Kidney epithelial cell (primary cell): ENCODE measurements at places on chromosomes 12 and 14. TPM values are rescaled to one million over a fixed set of nuclear protein-coding genes. Genes with fewer than 3 reads are reported as not detected.

DNA sequence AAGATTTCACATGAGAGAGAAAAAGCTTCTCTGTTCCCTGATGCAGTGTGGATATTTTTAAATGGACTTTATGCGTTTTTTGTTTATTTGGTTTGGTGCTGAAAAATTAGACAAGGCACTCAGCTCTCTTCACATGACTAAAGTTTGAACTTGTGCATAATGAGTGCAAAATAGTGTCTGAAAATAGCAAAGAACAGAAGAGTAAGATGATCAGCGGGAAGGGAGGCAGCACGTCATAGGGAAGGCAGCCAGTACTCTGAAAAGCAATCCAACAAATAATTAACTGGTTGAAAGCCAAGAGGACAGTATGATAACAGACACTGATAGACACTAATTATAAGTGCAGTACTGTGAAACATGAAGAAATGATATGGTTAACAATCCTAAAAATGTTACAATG is 46.6 kb upstream of the CDKN3 start:
- DNase-seq: no peak

- no peak for DNase-seq
Observed at GRCh38 chr12:103462675-103463074, 33.1 kb downstream of the C12orf42 start.

- no peak for DNase-seq
Observed at GRCh38 chr14:29743531-29743930, 184.1 kb downstream of the PRKD1 start.

Gene P2RX7
- 0.29 and 0.96 TPM in 2 replicates for total RNA-seq

GRCh38 chr12:127435439-127435838 is 831.5 kb upstream of the TMEM132C start:
- no peak for DNase-seq

Gene SMIM41
- 0.34 TPM in 1 of 2 replicates, not detected in the other for total RNA-seq

DNA sequence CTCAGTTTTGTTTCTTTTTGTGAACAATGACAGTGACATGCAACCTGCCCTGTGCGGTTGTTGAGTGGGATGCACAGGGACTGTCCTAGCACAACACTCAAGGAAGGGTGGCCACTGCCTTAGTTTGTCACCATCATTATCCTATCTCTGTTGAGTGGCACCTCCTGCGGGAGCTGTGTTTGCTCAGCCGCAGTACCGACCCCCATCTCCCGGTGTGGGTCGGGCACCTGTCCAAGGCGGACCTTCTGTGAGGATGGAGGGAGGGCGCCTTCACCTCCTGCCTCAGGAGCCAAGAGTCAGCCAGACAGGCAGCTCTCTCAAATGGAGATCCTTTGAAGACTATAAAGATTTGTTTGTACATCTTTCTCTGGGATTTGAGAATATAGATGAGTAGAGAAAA is 142.1 kb downstream of the TSPAN9 start:
- no peak for DNase-seq

- DNase-seq: no peak
Observed at GRCh38 chr12:1022032-1022970, 31.3 kb downstream of the ERC1 start.

DNA sequence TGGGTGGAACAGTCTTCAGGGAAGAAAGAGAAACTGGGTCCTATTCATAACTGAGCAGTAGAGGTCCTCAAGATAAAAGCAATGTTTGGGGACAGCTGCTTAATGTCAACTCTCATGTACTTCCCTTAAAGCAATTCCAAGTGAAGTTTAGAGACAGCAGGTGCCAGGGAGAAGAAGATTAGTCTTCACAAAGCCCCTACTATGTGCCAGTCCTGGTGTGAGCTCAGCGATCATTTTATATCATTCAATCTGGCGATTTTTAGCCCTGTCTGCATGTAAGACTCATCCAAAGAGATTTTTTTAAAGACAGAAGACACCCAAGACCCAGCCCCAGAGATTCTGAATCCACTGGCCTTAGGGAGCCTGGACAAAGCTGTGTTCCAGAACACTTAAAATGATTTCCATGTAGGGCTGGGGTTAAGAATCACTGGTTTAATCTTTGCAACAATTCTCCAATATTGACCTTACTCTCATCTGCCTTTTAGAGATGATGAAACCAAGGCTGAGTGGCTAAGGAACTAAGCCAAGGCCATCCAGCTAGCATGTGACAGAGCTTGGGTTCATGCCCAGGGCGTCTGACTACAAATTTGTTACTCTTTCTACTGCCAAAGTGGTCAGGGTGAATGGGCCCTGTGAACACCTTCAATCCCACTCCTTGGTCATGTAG is 404.5 kb upstream of the TBX3 start:
- no peak for DNase-seq

Gene NPFF
- 3.0 TPM in 1 of 2 replicates, not detected in the other for total RNA-seq

- DNase-seq: no peak
Observed at GRCh38 chr12:119328111-119328510, 6.4 kb upstream of the CCDC60 start.

DNA sequence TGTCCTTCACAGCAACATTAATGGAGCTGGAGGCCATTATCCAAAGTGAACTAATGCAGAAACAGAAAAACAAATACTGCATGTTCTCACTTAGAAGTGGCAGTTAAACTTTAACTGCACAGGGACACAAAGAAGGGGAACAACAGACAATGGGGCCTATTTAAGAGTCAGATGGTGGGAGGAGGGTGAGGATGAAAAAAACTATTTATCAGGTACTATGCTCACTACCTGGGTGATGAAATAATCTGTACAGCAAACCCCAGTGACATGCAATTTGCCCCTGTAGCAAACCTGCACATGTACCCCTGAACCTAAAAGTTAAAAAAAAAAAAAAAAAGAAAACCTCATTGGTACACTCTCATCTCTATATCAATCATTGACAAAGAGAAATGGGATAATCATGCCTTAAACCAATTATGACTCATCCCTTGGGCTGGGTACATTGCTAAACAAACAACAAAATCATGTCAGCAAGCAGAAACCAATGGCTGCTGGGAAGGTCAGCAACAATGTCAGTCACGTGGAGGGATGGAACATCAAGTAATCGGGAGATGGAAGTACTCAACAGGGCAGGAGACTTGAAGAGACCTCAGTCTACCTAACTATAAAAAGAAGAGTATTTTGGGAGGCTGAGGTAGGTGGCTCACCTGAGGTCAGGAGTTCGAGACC is 479.2 kb downstream of the RMST start:
- DNase-seq: no peak

GRCh38 chr12:93223440-93224426 is 154.0 kb upstream of the NUDT4 start:
- DNase-seq: no peak

- DNase-seq: no peak
Observed at GRCh38 chr14:99687284-99688209, 3.4 kb downstream of the CYP46A1 start.

- DNase-seq: no peak
Observed at GRCh38 chr14:96660123-96660522, 137.1 kb upstream of the VRK1 start.

GRCh38 chr12:55852740-55853139 is 10.0 kb upstream of the MMP19 start:
- no peak for DNase-seq

DNA sequence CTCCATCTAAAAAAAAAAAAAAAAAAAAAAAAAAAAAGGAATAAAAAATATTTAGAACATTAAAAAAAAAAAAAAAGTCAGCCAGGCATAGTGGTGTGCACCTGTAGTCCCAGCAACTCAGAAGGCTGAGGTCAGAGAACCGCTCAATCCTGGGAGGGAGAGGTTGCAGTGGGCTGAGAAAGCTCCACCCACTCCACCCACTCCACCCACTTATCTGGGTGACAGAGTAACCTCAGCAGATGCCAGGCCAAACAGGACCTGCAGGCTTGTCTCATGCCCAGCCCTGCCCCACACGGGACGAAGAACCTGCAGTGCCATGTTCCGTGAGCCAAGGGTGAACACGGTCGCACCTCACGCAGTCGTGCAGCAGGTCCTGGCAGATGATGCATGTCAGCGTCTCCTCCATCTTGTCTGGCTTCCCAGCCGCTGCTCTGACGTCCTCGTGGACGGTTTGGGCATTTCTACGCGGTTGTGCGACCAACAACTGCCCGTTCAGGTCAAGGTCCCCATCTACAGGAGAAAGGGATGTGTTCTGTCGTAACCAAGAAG is 28.6 kb downstream of the CHFR start:
- no peak for DNase-seq

DNA sequence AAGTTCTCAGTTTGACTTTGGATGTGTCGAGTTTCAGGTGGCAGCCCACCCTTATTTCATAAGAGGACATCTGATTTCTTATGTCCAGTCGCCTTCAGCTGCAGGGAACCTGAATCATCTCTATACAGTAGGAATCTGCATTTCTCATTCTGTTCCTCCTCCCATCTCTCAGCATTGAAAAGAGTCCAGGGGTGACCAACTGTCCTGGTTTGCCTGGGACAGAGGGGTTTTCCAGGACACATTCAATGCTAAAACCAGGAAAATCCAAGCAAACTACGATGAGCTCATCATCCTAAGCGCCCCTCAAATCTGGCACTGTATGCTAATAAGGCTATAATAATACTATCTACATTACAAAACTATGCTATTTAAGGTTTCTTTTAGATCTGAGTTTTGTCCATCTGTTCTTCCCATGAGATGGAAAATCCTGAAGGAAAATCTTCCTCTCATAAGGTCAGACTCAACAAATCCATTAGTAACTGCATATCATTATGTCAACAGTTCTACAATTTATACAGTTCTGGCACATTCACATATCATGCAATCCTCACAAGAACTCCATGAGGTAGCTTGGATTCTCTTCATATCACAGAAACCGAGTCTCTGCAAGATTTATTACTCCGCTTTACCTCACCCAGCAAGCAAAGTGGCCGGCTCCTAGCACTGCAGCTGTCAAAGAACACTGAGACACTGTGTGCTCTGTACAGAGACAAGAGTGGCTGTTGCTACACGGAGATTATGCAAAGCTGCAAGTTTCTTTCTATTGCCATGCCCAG is 15.6 kb upstream of the CALM1 start:
- no peak for DNase-seq

- no peak for DNase-seq
Observed at GRCh38 chr12:105349138-105349537, 18.6 kb downstream of the C12orf75 start.

DNA sequence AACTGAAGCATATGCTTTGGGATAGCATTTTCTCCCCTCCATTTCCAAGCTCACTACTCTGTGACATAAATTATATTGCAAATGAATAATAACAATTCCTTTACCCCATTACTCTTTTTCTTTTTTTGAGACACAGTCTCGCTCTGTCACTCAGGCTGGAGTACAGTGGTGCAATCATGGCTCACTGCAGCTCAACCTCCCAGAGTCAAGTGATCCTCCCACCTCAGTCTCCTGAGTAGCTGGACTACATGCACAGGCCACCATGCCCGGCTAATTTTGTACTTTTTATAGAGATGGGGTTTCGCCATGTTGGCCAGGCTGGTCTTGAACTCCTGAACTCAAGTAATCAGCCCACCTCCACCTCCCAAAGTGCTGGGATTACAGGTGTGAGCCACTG is 49.2 kb upstream of the GTF2A1 start:
- DNase-seq: no peak

DNA sequence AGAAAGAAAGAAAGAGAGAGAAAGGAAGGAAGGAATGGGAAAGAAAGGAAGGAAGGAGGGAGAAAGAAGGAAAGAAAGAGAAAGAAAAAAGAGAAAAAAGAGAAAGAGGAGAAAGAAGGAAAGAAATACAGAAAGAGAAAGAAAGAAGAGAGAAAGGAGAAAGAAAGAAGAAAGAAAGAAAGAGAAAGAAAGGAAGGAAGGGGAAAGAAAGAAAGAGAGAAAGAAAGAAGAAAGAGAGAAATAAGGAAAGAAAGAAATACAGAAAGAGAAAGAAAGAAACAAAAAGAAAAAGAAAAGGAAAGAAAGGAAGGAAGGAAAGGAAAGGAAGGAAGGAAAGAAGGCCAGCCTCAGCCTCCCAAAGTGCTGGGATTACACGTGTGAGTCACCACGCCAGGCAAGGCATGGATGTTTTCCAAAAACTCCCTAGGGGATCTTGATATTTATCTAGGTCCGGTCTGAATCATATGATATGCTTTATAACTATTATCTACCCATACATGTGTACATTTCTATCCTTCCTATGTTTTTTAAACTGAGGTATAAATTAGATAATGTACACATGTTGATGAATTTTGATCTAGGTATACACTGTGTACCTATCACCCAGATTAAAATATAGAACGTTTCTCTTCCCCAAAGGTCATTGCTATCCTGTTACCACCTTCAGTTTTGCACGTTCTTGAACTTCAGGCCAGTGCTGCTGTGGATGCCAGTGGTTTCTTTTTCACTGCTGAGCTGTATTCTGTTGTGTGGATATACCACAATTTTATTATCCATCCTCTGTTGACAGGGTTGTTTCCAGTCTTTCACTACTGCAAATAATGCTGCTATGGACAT is 177.9 kb downstream of the RBM19 start:
- no peak for DNase-seq

Gene GMPR2
- 54.7 and 56.6 TPM in 2 replicates for total RNA-seq

DNA sequence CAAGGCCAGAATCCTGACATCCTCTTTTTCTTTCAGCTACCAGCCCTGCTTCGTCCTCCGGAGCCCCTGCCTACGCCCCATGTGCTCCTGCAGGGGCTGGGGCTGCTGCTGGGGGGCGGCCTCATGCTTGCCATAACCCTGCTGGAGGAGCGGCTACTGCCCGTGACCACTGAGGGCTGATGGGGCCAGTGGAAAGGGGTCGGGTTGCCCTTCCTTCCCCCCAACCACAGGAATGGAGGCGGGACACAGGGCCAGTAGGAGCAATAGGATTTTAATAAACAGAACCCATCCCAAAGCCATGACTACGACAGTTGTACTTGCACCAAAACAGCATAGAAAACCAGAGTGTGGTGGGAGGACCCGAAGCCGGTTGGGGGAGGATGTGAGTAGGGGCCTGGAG is 7.7 kb downstream of the SLC39A5 start:
- DNase-seq: no peak

DNA sequence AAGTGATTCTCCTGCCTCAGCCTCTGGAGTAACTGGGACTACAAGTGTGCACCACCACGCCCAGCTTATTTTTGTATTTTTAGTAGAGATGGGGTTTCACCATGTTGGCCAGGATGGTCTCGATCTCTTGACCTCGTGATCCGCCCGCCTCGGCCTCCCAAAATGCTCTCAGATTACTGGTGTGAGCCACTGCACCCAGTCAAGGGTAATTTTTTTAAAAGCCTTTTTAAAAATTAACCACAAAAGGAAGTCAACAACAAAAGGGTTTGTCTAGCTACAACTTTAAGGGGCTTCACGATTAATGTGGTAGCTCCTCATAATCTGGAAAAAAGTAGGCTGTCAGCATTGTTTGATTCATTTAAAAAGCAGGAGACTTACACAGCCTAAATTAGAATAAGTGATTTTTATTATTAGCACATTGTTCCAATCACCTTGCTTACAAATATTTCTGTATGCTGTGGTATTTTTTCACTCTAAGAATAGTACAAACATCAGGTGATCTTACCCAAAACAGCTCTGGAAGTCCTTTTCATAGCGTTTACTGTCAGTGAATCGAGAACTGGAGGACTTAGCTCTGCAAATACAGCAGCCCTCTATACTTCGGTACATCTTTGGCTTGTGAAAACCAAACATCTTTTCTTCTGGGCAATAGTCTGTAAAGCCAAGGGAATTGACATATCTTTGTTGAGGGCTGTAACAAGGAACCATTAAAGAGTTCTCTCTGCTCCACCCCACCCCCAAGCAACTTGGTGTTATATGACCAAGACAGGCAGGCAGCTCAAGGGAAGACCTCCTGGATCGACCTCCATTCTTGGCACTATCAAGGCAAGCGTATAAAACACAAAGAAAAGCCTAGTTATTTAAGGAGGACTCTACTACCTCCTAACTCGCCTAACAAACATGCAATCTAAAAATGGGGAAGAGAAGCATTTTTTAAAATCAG is 28.1 kb downstream of the SINHCAF start:
- no peak for DNase-seq

- no peak for DNase-seq
Observed at GRCh38 chr14:105214324-105214915, 33.3 kb upstream of the NUDT14 start.
